RKO (cell line): ENCODE measurements at places on chromosomes 2 and 18.

- DNase-seq, result no peak
Measured at GRCh38 chr18:69840445-69840844, 107.2 kb downstream of the CD226 start.

GRCh38 chr18:42177390-42177789, 222.4 kb downstream of the PIK3C3 start:
- no peak for DNase-seq

GRCh38 chr2:189152483-189152882, 27.1 kb downstream of the COL5A2 start:
- no peak for DNase-seq

GRCh38 chr2:192960945-192961344, 766.2 kb upstream of the TMEFF2 start:
- peak; percentile 80 for DNase-seq

- no peak for DNase-seq
Measured at GRCh38 chr2:134391751-134392160, 137.9 kb downstream of the MGAT5 start.

DNA sequence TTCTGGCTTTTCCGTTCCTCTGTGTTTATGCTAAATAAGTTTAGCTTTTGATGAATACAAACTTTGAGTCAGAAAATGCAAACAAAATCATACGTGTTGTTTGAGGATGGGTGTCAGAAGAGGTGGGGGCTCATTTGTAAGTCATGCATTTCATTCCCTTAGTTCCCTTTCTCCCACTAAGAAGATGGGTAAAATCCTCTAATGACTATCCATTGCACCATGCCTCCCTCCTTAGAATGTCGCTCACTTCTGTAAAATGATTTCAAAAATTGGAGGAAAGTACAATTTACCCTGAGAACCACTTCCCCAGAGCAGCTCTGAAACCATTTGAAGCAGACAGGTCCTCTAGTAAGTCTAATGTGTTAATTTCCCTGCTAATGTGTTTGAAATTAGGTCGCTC, 629.6 kb upstream of the VRK2 start:
- no peak for DNase-seq
